ENCODE measurements at places on chromosomes 1 and 21. TPM values are rescaled to one million over a fixed set of nuclear protein-coding genes. Genes with fewer than 3 reads are reported as not detected.

Gene TPTE
- total RNA-seq = 3.1 TPM

Gene AADACL3
- total RNA-seq = not detected

Gene FCGR3A
- total RNA-seq = not detected

Gene S100A7A
- not detected for total RNA-seq

Gene FCN3
- total RNA-seq = not detected

Gene IL24
- total RNA-seq = 2.6 TPM

Gene ZNHIT6
- total RNA-seq = 12.4 TPM

Gene UBXN10
- total RNA-seq = 0.10 TPM

Gene DPT
- total RNA-seq = 75.6 TPM

Gene CCDC27
- total RNA-seq = not detected

Gene IL23R
- not detected for total RNA-seq

Gene MPZL1
- total RNA-seq = 59.1 TPM

Gene TRIM17
- total RNA-seq = not detected

Gene PRSS38
- not detected for total RNA-seq

Gene EVA1C
- total RNA-seq = 11.8 TPM

Gene NSL1
- 53.7 TPM for total RNA-seq

Gene CD160
- not detected for total RNA-seq

Gene ELAVL4
- total RNA-seq = not detected

Gene DNALI1
- 5.9 TPM for total RNA-seq

Gene C1QB
- total RNA-seq = not detected

Gene NBPF6
- total RNA-seq = 2.5 TPM

Gene TAF12
- total RNA-seq = 47.9 TPM

Gene CPLANE2
- total RNA-seq = 6.5 TPM

Gene S1PR1
- total RNA-seq = 0.84 TPM

Gene BTBD19
- 4.2 TPM for total RNA-seq

Gene ACTL8
- 0.48 TPM for total RNA-seq

Gene PTGER3
- not detected for total RNA-seq

Gene CFHR5
- total RNA-seq = not detected

Gene SLC44A3
- total RNA-seq = 1.1 TPM

Gene ANKRD65
- total RNA-seq = not detected

Gene ERVH48-1
- not detected for total RNA-seq

Gene LRRC38
- total RNA-seq = not detected

Gene DBT
- total RNA-seq = 4.7 TPM

Gene HSPB7
- total RNA-seq = 7.1 TPM

Gene GRIK3
- not detected for total RNA-seq

Gene SGIP1
- under 0.01 TPM for total RNA-seq

Gene VCAM1
- total RNA-seq = 8.5 TPM

Gene IFI44
- 107 TPM for total RNA-seq

Gene CLDN14
- total RNA-seq = not detected

Gene PLA2G2C
- not detected for total RNA-seq

Gene CLCA1
- not detected for total RNA-seq
